Activated CD8-positive, alpha-beta memory T cell treated with anti-CD3 and anti-CD28 coated beads for 36 hours (primary cell): ENCODE measurements at places on chromosomes 2 and 18. TPM values are rescaled to one million over a fixed set of nuclear protein-coding genes. Genes with fewer than 3 reads are reported as not detected.

The SCG2 gene
- not detected for total RNA-seq

The CSRNP3 gene
- not detected for total RNA-seq

The TUBA4A gene
- total RNA-seq, result 221 TPM

The KIF1A gene
- total RNA-seq, result 2.6 TPM

The FBXO15 gene
- 1.4 TPM for total RNA-seq

The CHRNA1 gene
- total RNA-seq, result not detected

The MRPL19 gene
- total RNA-seq, result 75.9 TPM

The KCNF1 gene
- total RNA-seq, result not detected

The RAPGEF4 gene
- not detected for total RNA-seq

The PHLPP1 gene
- total RNA-seq, result 14.9 TPM

The IL1R1 gene
- 2.1 TPM for total RNA-seq

The POTEC gene
- not detected for total RNA-seq

The SERPINB11 gene
- not detected for total RNA-seq

The ASTL gene
- total RNA-seq, result 19.3 TPM

The ASB18 gene
- total RNA-seq, result not detected

The GALR1 gene
- total RNA-seq, result not detected

The SGPP2 gene
- total RNA-seq, result 5.7 TPM

The GPATCH11 gene
- 16.3 TPM for total RNA-seq

The MYOM1 gene
- total RNA-seq, result 0.59 TPM

The CERKL gene
- not detected for total RNA-seq

The LDLRAD4 gene
- 36.8 TPM for total RNA-seq
